ENCODE measurements at places on chromosomes 3 and 15.

- DNase-seq, result no peak
Measured at GRCh38 chr3:166420071-166420470, 582.8 kb upstream of the BCHE start.

- no peak for DNase-seq
Measured at GRCh38 chr3:63808633-63809032, 10.5 kb upstream of the C3orf49 start.

DNA sequence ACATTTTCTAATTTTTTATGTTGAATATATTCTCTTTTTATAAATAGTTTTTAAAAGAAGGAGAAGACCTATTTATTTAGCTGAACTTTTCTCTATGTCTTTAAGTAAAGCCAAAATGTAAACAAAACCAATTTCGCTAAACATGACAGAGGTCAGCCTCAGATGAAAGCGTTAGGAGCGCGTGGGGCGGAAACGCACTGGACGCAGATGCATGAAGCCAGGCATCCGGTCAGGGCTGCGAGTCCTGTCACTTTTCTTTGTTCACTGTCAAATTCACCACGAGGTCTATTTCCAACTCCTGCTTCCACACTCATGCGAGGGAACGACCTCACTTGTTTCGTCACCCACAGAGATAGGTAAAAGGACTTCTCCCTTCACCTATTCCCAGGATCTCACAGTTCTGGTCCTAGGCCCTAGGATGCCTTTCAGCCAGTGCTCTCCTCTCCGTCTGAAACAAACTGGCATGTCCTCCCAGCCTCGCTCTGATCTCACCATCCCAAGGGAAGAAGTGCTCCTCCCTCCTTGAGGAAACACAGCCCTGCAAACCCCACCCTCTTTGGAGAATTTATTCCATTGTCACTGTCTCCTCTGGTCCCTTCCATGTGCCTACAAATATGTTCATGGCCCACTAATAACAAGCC lies 57.9 kb downstream of the ITGB5 start:
- no peak for DNase-seq

DNA sequence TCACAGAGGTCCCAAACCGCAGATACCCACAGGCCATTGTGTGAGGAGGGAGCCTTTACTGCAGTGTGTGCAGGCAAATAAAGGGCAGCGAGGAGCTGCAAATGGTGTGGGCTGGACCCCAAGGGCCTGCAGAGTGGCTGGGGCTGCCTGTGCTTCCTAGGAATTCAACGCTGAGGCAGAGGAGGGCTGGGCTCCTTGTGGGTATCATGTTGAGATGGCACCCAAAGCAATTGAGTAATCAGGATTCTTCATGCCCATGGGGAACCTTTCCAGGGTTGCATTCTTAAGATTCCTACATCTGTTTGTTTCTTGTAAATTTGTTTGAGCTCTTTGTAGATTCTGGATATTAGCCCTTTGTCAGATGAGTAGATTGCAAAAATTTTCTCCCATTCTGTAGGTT lies 85.4 kb upstream of the LIPC start:
- no peak for DNase-seq

- DNase-seq, result peak; percentile 56
Measured at GRCh38 chr15:78638658-78639314, 2.2 kb downstream of the CHRNB4 start.
